ENCODE measurements at places on chromosomes 12 and 14.

- no peak for DNase-seq
Measured at GRCh38 chr14:100618318-100618693, 31.1 kb upstream of the BEGAIN start.

- no peak for DNase-seq
Measured at GRCh38 chr14:20555845-20556244, 5.0 kb downstream of the RNASE9 start.

- no peak for DNase-seq
Measured at GRCh38 chr14:51516706-51517395, 134.9 kb upstream of the FRMD6 start.

GRCh38 chr14:99659333-99659741 lies 14.4 kb downstream of the HHIPL1 start:
- no peak for DNase-seq

GRCh38 chr12:30416631-30417030 lies 279.0 kb downstream of the IPO8 start:
- DNase-seq, result peak; percentile 27

- DNase-seq, result no peak
Measured at GRCh38 chr12:102478405-102479098, 1.8 kb downstream of the IGF1 start.

GRCh38 chr12:125185740-125186470 lies 120.7 kb downstream of the AACS start:
- DNase-seq, result peak; percentile 83

DNA sequence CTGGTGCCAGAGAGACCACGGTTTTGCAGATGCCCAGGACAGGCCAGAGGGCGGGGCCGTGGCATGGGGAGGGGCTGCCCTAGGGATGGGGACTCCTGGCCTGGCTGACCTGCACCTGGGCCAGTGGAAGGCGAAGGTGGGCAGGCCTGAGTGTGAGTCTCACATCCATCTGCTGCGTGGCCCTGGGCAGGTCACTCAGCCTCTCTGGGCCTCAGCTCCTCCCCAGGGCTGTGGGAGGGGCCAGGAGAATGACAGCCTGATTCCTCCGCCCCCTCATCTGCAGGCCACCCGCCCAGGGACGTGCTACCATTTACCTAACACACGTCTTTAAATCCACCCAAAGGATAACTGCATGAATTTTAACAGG lies 90.9 kb downstream of the GALNT9 start:
- DNase-seq, result no peak

DNA sequence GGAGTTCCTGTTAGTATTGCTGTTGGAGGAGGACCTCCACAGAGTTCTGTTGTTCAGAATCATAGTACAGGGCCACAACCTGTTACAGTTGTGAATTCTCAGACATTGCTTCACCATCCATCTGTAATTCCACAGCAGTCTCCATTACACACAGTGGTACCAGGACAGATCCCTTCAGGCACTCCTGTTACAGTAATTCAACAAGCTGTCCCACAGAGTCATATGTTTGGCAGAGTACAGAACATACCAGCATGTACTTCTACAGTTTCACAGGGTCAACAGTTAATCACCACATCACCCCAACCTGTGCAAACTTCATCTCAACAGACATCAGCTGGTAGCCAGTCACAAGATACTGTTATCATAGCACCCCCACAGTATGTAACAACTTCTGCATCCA lies 120.8 kb downstream of the ARID2 start:
- DNase-seq, result no peak

DNA sequence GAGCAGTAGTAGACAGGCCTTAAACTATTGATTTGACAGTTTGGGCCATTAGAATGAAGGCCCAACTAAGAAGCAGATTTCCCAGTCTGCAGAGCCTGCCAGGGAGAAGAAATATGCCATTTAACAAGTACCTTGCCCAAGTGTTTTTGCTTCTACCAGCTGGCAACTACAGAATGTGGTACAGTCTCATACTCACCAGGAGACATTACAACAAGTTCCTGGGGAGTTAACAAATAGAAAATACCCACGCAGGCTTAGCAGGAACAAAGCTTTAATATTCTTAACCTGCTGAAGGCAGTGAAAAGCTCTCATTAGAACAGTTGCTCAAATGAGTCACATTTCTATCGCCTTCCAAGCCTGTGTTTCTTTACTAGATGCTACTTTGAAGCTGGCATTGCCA lies 241.0 kb downstream of the TMEM117 start:
- DNase-seq, result no peak

- DNase-seq, result no peak
Measured at GRCh38 chr14:67391268-67391667, 20.7 kb downstream of the PLEK2 start.

GRCh38 chr12:13652105-13652504 lies 329.3 kb downstream of the GRIN2B start:
- no peak for DNase-seq

DNA sequence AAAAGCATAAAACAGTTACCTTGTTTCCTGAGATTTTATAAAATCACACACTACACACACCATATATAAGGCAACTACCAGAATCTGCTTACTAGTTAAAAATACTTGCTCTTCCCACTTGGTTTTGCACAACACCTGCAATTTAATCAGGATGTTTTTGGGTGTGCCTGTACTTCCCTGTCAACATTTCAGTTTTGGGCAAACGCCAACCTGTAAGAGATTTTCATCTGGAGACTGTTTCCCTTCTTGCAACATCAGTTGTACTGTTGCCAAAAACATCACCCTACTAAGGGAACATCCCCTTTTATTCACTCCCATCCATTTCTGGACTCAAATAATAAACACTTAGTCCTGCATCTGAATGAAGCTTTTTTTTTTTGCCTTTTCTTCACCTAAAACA lies 172.3 kb downstream of the DUSP6 start:
- peak; percentile 34 for DNase-seq

GRCh38 chr12:123559468-123559867 lies 24.9 kb upstream of the TMED2 start:
- no peak for DNase-seq

DNA sequence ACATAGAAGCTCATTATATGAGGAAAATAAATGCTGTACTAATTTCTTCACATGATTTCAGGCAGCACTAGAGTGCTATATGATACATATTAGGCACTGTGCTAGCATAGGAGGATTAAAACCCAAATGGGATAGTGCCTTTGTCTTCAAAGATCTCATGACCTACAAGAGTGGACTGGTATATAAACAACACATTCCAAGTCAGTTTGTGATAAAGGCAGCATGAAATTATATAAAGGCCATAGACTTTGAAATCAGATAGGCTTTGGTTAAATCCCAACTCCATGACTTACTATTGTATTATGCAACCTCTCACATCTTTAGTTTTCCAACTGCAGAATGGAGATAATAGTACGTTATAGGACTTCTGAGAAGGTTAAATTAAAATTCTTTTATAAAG lies 179.7 kb downstream of the RAD51B start:
- DNase-seq, result no peak

GRCh38 chr12:67434671-67435370 lies 165.7 kb downstream of the CAND1 start:
- peak; percentile 98 for DNase-seq

- DNase-seq, result peak; percentile 71
Measured at GRCh38 chr12:7844116-7844515, 28.6 kb downstream of the SLC2A14 start.

GRCh38 chr14:88392609-88393008 lies 7.2 kb downstream of the SPATA7 start:
- DNase-seq, result no peak

GRCh38 chr12:123457980-123458779 lies at the start of gene SNRNP35:
Gene SNRNP35 (plus strand): TSS chr12:123458139. CDS start chr12:123465541, 7,402 bp downstream.
- DNase-seq, result peak; percentile 88

- DNase-seq, result no peak
Measured at GRCh38 chr12:105201299-105201698, 34.7 kb downstream of the APPL2 start.

- no peak for DNase-seq
Measured at GRCh38 chr14:102496331-102496691, 13.3 kb downstream of the ANKRD9 start.

DNA sequence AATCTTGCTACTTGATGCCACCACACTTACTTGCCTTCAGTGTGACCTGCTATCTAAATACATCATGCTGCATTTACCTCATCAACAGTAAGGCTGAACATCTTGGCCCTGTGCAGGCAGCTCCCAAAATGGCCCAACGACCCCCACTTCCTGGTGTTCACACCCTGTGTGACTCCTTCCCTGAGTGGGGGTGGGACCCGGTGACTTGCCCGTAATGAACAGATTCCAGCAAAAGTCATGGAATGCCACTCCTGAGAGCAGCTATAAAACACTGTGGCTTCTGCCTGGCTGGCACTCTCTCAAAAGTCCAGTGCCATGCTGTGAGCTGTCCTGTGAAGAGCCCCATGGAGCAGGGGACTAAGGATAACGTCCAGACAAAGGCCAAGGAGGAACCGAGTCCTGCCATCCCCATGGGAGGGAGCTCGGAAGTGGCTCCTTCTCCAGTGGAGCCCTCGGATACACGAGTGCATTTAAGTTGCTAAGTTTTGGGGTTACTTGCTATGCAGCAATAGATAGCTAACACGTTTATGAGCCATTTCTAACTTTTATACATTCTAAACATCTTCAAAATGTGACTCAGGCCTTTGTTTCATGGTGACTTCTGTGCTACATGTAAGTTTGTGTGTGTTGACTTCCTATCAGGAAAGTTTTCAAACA lies 33.0 kb downstream of the P2RX2 start:
- no peak for DNase-seq

- no peak for DNase-seq
Measured at GRCh38 chr12:94725375-94726168, 75.2 kb upstream of the TMCC3 start.
